Left ventricle myocardium superior (tissue), 1 donor: ENCODE measurements at places on chromosomes 2 and 18. TPM values are rescaled to one million over a fixed set of nuclear protein-coding genes. Genes with fewer than 3 reads are reported as not detected.

DNA sequence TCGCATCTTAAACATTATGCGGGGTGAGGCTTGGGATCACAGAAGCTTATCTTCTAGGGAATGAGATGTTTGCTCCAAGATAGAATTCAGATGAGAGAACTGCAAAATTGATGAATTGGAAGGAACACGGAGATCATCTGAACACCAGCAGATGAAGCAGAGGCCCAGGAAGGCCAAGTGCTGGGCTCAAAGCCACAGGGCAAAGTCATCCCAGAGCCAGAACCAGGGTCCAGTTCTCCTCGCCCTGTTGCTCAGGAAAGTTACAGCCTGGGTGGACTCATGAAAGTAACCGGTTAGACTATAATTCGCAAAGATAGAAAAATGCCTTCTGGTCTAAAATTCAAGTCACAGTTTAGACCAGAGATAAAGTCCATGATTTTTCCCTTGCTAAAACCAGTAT lies 456.1 kb upstream of the ID2 start:
- no peak for DNase-seq

DNA sequence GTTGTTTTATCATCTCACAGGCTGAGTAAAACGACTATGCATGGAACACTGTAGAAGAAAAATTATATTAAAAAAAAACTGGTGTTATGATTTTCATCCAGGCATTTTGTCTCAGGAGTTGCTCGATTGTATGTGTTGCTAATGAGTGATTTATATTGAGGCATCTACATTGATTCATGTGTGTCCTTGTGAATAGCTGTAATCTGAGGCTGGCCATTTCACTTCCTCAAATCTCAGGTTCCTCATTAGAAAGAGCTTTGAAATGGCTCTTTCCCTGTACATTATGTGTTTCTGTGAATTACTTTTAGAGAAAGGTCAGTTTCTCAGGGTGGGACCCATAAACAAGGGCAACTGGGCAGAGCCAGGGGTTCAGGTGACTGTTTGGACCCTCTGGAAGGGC lies 2.3 kb downstream of the IL18R1 start:
- DNase-seq: no peak

DNA sequence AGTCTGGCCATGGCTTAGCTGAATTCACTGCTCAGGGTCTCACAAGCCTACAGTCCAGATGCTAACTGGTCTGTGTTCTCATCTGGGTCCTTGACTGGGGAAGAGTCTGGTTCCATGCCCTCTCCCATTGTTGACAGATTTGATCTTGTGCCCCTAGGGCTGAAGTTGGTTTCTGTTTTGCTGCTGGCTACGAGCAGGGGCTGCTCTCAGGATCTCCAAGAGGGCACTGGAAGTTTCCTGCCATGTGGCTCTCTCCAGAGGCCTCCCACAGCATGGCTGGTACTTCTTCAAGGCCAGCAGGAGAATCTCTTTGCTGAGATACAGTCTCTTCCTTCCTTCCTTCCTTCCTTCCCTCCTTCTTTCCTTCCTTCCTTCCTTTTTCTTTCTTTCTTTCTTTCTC lies 78.1 kb downstream of the SPP2 start:
- DNase-seq: no peak

TDRD15 gene
- total RNA-seq: not detected

GRCh38 chr2:555164-555922 lies 121.9 kb downstream of the TMEM18 start:
- DNase-seq: no peak

OSBPL6 gene
- total RNA-seq: 4.6 TPM

DNA sequence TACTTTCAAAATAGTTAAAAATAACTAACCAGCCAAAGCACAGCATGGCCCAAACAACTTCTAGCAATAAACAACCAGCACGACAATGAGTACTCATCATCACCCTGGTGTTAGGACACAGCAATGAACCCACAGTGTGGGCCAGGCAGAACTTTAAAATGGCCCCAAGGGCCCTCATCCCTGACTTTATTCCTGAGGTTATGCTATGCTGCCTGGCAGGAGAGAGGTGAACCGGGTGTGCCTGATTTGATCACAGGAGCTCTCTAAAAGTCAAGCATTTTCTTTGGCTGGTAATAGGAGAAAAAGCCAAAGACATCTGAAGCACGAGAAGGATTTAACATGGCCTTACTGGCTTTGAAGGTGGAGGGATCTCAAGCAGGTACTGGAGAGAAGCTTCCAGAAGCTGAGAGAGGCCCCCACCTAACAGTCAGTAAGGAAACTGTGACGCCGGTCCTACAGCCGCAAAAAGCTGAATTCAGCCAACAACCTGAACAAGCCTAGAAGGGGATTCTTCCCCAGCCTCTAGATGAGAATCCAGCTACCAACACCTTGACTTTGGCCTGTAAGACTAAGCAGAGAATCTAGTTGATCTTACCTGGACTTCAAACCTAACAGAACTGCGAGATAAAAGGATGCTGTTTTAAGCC lies 115.4 kb downstream of the DDX1 start:
- no peak for DNase-seq

GRCh38 chr18:47709556-47709955 lies 220.9 kb downstream of the SMAD2 start:
- no peak for DNase-seq

DNA sequence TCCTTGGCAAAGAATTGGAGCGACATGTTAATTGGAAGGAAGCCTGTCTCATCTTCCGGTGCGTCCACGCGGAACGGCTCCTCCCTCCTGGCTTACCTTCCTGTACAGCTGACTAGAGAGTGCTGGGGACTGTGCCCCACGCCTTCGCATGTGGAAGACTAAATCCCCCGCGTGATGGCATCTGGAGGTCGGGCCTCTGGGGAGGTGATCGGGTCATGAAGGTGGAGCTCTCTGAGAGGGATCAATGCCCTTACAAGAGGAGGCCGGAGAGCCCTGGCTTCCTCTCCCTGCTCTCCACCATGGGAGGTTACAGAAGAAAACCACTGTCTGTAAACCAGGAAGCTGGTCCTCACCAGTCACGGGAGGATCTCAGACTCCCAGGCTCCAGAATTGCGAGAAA lies 104.1 kb upstream of the OTOS start:
- DNase-seq: no peak

- peak; percentile 19 for DNase-seq
Measured at GRCh38 chr2:241798631-241799521, 10.1 kb upstream of the NEU4 start.

DNA sequence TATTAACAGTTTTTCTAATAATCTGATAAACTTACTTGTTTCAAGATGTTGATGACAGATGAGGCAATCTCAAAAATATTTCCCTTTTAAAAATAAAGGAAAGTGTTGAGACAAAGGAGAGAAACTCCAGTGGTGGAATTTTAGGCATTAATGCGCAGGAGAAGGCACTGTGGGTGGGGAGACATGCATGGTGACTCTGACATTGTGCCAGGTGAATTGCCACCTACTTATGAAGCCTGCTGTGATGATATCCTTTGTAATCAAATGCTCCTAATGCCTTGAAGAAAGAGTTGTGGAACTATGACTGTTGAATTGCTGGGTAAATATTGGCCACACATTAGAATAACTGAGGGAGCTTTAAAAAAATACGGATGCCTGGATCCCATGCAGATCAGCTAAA lies 101.4 kb downstream of the PLA2R1 start:
- DNase-seq: no peak

CDH2 gene
- 321 TPM for total RNA-seq

DNA sequence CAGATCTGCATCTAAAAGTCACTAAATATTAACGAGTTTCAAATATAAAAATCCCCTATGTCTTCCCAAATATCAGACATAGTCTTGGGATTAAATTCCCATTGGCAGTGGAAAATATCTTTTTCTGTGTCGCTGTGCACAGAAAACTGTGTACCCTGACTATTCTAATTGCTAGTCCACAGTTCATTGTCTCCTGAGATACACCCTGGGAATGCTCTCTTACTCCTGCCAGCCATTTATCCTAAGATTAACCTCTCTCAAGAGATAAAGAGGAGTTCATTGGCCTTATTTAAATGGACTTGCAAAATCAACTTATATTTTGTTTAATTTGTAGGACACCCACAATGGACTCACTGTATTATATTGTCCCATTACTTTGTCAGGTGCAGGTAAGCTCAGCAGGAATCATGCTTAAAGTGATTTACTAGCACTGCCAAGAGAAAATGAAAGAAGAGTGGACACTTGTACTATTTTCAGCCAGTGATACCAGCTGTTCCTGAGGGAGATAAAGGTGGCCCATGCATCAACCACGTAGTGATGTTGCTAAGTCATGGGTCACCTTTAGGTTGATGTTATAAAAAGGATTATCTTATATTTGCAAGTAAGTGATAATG lies 553.8 kb downstream of the PIK3C3 start:
- no peak for DNase-seq

- DNase-seq: no peak
Measured at GRCh38 chr18:32280188-32280783, 90.4 kb downstream of the MEP1B start.

GRCh38 chr2:1788478-1788959 lies 44.2 kb upstream of the PXDN start:
- no peak for DNase-seq

DNA sequence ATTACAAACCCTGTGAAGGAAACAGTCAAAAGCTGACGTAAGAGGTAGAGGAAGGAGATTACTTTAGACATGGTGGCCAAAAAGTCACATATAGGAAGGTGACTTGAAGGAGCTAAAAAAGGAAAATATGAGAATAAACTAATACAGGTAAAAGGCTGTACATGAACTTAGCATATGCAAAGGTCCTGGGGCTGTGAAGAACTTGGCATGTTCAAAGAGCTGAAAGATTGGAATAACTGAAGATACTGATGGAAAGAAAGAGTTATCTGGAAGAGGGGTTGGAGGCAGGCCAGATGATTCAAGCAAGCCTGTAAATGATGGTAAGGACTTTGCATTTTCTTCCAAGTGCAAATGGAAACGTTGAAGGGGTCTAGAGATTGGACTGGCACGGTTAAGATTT lies 13.2 kb downstream of the IL36A start:
- DNase-seq: no peak

- no peak for DNase-seq
Measured at GRCh38 chr2:9225806-9226205, 19.2 kb downstream of the ASAP2 start.

SGPP2 gene
- 30.6 TPM for total RNA-seq

DNA sequence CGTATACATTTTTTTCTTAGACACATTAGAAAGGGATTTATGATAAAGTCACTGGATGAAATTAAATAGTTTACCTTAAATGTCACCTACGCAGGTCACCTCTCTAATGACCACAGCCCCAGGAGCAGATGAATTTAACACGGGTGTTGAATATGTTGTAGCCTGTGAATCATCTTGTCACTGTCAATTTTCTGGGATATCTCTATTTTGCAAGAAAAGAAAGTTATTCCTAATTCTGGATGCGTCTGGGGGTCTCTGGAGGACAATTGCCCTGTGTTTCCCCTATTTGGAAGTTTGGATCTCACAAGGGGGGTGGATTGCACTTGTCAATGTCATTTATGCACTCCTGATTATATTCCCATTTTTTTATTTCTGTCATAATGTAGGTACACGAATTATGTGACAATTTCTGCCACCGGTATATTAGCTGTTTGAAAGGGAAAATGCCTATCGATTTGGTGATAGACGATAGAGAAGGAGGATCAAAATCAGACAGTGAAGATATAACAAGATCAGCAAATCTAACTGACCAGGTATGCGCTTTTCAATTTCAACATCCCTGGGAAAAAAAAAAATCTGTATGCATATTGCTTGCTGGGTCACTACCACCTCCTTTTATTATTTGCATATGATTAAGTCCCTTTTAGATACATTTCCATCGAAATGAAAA lies 7.7 kb downstream of the MEIS1 start:
- no peak for DNase-seq

DNA sequence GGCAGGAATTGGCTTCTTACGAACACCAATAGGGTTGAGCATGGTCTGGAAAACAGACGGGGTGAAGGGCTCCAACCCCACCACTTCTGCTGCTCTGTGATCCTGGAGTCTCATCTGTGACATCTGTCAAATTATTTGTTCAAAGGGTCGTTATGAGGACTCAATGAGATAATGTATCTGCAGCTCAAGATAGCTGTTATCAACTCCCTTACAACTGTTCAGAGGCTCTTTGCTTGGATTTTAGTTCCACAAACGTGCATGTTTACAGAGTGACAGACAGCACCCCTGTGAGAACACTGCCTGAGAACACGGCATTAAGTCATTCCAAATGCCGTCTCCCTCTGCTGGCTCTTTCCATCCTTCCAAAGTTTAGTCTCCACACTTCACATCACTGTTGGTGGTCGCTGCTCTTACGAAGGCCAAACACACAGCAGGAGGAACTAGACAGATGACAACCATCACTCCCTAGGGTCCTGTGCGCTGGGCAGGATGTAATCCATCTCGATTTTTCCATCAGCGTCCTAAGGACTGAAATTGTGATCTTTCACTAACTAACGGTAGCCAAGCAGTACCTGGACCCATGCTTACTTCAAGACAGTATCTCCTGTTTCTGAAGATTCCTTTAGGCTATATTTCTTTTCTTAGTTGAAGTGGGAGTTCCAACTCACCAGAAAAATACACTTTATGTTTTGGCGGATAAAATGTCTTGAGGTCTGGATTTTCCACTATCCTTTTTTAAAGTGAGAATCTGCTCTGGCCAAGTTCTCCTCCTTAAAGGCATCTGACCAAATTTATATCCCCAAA lies 220.3 kb downstream of the ANAPC1 start:
- no peak for DNase-seq

- DNase-seq: no peak
Measured at GRCh38 chr2:98308068-98308467, 38.2 kb upstream of the CNGA3 start.

DNA sequence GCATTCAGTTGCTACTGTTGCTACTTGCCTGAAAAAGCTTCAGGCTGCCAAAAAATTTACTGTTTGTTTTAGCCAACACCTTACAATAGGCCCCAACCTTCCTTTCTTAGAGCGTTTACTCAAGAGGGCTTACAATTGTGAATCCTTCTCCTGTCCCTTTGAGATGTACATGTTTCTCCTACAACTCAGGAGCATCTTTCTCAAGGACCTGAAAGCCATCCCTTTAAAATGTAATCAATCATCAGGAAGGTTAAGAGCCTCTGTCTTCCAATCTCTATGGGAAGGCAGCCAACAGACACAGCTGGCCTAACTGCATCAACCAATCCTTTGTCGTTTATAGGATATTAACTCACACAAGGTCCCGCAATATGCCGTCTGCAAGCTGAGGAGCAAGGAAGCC lies 3.4 kb upstream of the IER3IP1 start:
- no peak for DNase-seq

MC4R gene
- not detected for total RNA-seq

GRCh38 chr2:217150236-217150635 lies 290.4 kb upstream of the TNP1 start:
- DNase-seq: no peak

DNA sequence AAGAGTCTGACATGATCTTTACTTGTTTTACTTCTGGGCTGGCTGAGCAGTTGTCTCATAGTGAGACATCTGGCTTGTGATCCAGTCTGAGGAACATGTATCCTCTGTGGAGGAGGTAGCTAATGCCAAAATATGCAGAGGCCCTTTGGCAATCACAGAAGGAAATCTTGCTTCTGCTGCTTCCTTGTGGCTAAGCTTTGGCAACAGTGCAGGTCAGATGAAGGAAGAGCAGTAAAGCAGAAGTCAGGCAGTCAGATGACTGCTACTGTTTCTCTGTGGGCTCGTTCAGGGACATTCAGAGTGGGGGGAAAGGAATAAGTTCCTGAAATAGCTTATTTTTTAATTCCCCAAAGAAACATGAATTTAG lies 22.3 kb downstream of the DOK1 start:
- DNase-seq: no peak
